GM03348 (cell line): ENCODE measurements at places on chromosomes 11 and 22.

DNA sequence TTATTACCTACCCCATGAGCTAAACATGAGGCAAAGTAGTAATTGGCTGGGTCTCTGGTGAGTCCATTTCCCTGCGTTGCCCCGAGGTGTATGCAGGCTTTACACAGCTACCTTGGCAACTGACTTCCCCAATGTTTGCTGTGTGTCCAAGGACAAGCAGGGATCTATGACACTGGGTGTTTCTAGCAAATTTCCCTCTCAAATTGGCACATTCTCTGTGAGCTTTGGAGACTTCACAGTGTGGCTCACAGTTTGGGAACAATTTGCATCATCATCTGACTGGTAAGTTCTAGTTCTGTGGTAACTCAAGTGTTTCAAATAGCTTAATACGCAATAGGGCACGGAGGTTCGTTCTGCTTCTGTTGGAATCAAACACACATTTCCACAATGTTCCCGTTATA, 12.5 kb downstream of the NNMT start:
- DNase-seq, result peak; percentile 26

DNA sequence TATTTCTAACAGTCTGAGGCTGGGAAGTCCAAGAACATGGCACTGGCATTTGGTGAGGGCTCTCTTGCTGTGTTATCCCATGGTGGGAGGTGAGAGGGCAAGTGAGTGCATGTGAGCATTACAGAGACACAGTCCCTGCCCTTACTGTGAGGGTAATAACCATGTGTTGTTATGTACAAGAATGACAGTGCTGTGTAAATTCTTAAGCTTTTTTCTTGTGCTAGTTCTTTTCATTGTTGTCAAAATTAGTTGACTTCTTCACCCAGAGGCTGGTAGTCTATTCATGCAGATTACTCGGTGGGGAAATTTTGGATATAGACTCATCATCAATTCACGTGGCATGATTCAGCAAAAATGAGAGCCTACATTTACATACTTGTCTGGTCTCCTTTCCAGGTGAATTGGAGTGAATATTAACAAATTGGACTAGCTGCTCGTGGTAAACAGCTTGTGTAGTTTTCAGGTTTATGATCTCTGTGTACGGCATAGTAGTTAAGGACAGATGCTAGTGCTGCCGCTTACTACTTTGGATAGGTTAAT, 49.3 kb downstream of the ATXN10 start:
- DNase-seq, result no peak

- no peak for DNase-seq
Measured at GRCh38 chr11:57539342-57539741, 1.9 kb downstream of the SMTNL1 start.

GRCh38 chr11:115104851-115105453, 399.3 kb downstream of the CADM1 start:
- no peak for DNase-seq

GRCh38 chr22:38751422-38752346, 4.1 kb downstream of the SUN2 start:
- DNase-seq, result no peak

- no peak for DNase-seq
Measured at GRCh38 chr22:46777609-46777970, 15.1 kb downstream of the TBC1D22A start.

- peak; percentile 92 for DNase-seq
Measured at GRCh38 chr11:17734986-17735817, 621 bp downstream of the KCNC1 start.

GRCh38 chr11:71914617-71915189, 13.7 kb downstream of the XNDC1N start:
- no peak for DNase-seq

DNA sequence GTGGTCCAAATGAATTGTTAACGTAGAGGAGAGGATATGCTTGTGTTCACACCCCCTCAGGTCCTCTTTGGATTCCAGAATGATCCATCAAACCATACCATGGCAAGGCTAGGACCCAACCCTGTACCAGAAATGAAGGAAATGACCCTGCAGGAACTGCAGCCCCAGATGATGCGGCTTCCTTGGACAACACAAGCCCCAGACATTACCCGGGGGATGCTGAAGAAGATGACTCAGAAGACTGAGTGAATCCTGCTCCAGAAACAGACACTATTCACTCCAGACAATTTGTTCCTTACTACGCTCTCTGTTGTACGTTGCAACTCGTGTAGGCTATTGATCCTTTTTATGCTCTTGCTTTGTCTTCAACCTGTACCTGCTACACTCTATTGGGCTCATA, 15.2 kb upstream of the MTMR2 start:
- no peak for DNase-seq

DNA sequence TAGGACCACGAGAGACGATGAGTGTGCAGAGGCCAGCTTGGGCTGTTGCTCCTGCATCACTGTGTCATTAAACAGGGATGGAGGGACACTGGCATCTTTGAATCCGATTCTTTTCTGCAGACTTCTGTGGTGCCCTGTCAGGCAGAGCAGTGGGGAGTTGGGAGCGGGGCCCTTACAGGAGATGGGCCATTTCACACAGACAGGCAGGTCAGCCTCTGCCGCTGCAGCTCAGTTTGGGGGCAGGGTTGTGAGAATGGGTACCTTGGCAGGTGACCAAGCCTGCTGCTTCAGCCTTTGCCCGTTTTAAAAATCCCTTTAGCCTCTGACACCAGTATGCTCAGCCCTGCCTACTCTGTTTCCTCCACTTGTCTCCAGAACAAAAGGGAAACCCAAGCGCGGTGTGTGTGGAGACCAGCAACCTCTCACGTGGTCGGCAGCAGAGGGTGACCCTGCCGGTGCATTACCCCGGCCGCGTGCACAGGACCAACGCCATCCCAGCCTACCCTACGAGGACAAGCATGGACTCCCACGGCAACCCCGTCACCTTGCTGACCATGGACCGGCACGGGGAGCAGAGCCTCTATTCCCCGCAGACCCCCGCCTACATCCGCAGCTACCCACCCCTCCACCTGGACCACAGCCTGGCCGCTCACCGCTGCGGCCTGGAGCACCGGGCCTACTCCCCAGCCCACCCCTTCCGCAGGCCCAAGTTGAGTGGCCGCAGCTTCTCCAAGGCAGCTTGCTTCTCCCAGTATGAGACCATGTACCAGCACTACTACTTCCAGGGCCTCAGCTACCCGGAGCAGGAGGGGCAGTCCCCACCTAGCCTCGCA, 12.6 kb downstream of the C22orf31 start:
- no peak for DNase-seq

DNA sequence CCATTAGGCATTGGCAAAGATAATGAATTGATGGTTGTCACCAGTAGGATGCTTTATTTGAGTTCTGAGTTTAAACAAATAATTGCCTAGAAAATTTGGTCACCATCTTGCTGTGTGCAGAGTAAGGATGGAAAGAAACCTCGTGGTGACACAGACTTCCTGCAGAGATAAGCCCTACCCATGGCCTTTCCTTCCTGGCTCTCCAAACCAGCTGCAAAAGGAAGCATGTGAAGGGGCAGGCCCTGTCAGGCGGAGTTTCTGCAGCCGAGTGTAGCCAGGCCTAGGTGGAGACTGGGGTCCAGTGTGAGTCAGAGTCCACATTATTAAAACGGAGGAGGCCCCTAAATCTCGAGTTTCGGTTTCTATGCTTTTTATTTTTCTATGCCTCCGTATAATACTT, 83.1 kb upstream of the ADSL start:
- DNase-seq, result no peak

GRCh38 chr11:111714522-111714921, 51.7 kb downstream of the PPP2R1B start:
- DNase-seq, result no peak

DNA sequence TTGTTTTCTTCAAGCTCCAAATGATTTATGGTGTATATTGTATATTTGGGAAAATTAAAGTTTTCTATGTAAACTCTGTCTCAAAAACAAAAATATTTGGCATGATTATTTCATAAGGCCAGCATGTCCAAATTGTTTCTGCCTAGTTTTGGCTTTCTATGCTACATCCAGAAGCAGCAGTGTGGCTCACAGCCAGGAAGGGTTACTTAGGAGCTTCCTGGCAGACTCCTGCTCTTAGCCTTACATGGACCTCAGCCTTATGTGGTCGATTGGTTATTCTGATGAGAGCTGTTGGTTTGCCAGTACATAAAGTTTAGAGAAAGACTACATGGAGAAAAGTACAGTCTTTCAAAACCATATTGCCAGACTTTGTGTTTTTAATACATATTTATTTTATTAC, 297.7 kb upstream of the FAT3 start:
- DNase-seq, result peak; percentile 8

DNA sequence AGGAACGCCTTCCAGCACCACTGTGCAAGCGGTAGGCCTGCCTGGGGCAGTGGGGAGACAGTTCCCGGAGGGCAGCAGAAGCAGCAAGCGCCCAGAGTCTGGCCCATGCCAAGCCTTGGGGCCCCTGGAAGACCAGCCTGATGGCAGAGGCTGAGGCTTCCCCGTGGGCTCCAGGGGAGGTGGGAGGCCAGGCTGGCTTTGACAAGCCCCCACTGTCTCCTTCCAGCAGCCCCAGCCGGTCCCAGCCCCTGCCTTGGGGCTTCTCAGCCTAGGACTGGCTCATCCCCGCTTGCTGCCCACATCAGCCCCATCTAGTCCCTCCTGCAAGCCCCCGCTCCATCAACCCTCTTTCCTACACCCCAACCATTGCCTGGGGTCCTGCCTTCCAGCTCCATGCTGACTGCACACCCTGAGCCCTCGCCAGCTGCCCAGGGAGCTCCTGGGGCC, 46.7 kb downstream of the IGF2 start:
- no peak for DNase-seq

DNA sequence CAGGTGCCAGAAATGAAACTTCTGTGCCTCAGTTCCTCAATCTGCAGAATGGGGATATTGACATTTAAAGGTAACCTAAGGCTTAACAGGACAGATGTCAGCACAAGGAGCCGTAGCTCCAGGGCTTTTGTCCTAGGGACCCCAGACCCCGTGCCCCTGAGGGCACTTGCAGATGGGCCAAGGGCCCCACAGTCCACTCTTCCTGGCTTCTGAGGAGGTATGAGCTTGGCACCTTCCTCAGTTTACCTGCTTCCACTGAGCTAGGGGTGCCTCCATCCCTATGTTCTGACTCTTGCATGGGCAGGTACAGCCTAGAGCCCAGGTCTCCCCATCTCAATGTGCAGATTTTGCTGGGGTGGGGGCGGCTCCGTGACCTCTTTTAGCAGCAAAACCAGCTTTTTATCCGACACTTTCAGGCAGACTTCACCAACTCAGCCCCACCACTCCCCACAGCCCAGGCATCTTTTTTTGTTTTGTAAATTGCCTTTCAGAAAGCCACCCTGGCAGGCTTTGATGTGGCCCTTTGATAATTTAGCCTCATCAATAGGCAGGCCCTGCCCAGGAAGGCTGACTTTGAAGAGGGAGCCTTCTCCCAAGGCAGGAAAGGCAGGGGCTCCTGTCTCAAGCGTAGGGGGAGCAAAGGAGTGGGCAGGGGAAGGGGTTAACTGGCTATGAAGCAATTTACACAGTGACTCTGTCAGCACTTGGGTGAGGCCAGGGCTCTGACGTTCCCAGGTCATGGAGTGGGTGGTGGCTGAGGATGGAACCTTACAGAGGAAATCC, 23.7 kb upstream of the FGF3 start:
- no peak for DNase-seq

DNA sequence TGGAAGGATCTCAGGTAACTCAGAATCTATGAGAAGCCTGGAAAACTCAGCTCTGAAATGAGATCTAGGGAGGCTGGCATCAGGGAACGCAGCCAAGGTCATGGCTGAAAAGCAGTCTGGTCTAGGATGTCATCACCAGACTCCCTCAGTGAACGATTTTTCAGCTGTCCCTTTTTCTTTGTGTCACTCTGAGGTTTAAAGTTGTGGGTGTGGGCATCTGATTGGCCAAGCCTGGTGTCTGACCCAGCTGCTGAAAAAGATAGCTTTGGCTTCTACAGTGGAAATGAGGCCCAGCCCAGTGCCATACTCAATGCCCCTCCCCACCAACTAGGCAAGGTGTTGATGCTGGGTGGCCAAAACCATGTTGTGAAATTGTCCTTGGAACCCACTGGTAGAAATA, 14.5 kb downstream of the RPS3 start:
- no peak for DNase-seq
